Motor neuron (in vitro differentiated cells): ENCODE measurements at places on chromosomes 4 and X. TPM values are rescaled to one million over a fixed set of nuclear protein-coding genes. Genes with fewer than 3 reads are reported as not detected.

- ATAC-seq: no peak
Measured at GRCh38 chr4:143054971-143055370, 129.7 kb upstream of the USP38 start.

Gene TBX22
- total RNA-seq: not detected in 2 replicates

DNA sequence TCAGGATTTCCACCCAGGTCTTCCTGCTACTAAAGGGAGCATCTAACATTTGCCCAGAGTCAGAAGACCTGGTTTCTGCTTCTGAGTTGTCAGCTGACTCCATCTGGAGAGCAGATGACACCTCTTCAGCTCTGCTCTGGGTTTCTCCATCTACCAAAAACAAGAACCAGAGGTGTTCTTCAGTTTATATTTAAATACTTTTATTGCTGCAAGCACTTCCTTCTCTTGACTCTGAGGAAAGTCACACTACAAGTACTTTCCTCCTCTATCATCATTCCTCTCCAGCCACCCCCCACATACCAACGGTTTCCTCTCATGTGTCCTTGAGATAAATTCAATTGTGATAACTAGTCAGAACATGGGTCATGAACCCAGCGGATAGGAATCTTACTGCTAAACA lies 88.4 kb downstream of the PPP3CA start:
- no peak for ATAC-seq

DNA sequence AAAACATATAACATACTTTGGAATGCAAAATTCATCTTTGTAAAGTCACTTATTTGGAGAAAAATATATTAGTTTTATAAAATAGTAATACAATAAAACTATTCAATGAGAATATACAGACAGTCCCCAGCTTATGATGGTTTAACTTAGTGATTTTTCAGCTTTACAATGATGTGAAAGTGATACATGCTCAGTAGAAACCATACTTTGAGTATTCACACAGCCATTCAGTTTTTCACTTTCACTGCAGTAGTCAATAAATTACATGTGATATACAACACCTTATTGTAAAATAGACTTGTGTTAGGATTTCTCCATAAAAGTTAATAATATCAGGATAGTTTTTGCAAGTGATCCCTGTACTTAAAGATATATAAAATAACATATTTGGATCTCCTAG lies 436.0 kb downstream of the CENPC start:
- no peak for ATAC-seq

- no peak for ATAC-seq
Measured at GRCh38 chrX:45912316-45912715, 632.9 kb downstream of the ZNF674 start.

Gene ARR3
- not detected in 2 replicates for total RNA-seq

DNA sequence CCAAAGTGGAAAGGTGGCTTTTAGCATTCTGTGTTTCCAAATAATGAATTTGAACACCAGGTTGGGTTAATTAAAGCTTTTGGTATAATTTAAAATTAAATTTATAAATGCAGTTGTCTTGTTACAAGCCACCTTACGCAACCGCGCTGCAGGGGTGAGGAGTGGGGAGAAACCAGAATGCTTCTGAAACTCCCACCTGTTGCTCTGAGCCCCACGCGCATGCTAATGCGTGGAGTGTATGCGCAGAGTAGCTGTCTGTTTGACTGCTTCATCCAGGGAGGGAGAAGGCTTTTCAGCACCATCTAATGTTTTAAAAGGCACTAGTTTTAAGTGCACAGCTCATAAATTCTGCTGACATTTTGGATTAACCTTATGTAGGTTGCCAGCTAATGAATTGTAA lies 12.5 kb downstream of the OGT start:
- ATAC-seq: no peak

GRCh38 chrX:52280812-52281211 lies 88.0 kb upstream of the XAGE2 start:
- ATAC-seq: no peak

DNA sequence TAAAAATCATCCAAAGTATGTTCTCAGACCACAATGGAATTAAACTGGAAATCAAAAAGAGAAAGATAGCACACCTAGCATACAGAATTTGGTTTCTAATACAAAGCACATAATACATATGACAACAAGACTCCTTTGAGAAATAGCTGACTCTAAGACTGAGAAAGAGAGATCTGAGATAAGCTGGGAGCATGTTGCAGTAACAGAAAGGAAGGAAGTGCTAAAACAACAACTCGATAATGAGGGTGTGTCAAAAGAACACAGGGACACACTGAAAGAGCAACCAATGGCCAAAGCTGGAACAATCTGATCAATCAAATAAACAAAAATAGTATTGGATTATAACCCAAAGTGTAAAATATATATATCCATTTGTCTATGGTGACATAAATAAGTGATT lies 586.6 kb downstream of the C4orf33 start:
- ATAC-seq: no peak

GRCh38 chr4:171794528-171794927 lies 18.7 kb upstream of the GALNTL6 start:
- no peak for ATAC-seq

GRCh38 chr4:83712890-83713289 lies 177.0 kb downstream of the GPAT3 start:
- peak; percentile 76 for ATAC-seq

Gene DIPK2B
- 0.38 and 0.53 TPM in 2 replicates for total RNA-seq

Gene IL9R
- 0.36 and 0.58 TPM in 2 replicates for total RNA-seq

DNA sequence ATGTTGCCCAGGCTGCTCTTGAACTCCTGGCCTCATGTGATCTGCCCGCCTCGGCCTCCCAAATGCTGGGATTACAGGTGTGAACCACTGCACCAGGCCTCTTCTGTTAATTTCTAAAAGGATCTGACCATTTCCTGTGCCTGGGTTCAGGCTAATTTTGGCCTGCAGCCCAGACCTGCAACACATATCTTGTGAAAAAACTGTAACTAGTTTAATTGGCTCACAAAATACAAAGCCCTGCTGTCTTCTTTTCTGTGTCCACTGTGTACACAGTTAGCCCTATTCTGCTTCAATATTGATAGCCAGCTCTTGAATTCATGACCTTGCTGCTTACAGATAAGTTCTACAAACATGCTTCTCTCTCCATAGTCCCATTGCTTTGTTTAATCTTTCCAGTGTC lies 753.5 kb downstream of the PDHA2 start:
- ATAC-seq: no peak

DNA sequence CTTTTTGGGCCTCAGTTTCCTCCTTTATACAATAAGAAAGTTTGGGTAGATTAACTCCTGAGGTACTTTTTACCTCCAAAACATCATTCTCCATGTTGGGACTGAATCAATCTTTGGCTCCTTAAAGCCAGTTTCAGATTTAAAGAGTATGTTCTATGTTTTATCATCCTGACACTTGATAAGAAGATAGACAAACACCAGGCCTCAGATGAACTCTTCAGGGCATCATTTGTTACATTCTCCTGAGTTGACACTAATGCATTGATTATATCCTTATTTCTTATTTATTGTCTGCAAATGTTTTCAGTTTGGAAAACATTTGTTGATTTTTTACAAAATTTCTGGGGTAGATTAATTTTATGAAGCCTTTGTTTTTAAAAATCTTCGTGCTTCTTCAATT lies 102.7 kb upstream of the CCSER1 start:
- no peak for ATAC-seq

- peak; percentile 5 for ATAC-seq
Measured at GRCh38 chr4:153466949-153467896, 1.1 kb downstream of the TMEM131L start.

- peak; percentile 83 for ATAC-seq
Measured at GRCh38 chrX:103918050-103918449, 44.4 kb upstream of the TMSB15B start.

DNA sequence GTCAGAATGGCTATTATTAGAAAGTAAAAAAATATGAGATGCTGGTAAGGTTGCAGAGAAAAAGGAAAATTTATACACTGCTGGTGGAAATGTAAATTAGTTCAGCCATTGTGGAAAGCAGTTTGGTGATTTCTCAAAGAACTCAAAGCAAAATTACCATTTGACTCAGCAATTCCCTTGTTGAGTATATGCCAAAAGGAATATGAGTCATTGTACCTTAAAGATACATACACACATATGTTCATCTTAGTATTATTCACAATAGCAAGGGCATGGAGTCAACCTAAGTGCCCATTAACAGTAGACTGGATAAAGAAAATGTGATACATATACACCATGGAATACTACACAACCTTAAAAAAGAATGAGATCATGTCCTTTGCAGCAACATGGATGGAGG lies 148.2 kb downstream of the COMMD8 start:
- ATAC-seq: peak; percentile 46

DNA sequence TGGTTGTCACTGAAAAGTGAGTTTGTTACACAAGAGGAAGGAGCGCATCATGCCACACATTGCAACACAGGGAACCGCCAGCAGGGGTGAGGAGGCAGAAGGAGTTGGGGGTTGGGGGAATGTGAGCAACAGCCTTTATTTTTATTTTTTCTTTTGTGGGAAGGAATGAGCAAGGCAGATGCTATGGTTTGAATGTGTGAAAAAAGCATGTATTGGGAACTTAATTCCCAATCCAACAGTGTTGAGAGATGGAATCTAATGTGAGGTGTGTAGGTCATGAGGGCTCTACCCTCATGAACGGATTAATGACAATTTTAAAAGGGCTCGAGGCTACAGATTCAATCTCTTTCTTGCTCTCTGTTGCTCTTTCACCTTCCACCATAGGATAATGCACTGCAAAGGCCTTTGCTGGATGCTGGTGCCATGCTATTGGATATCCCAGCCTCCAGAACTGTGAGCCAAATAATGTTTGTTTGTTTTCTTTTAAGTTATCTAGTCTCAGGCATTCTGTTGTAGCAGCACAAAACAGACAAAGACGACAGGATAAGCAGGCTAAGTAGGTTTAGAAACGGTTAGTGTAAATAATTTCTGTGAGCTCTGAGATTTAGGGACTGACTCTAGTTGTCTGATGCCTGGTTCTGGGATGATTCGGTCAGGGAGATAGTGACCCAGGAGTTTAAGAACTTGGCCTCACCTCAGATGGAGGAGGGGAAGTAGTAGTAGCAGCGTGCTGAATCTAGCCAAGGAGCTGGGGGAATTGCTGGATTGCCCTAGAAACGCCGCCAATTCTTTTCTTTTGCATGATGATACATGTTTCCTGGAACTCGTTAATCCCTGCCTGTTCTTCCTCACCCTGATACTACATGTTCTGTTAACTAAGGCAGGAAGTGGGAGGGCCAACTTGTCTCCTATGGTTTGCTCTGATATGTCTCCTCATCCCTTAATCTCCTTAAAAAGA lies 156.6 kb upstream of the CTSO start:
- ATAC-seq: no peak

Gene PDE6B
- total RNA-seq: 6.4 and 7.2 TPM in 2 replicates

- no peak for ATAC-seq
Measured at GRCh38 chr4:113524096-113524495, 237.4 kb downstream of the CAMK2D start.

Gene EOLA2
- total RNA-seq: 33.5 and 36.7 TPM in 2 replicates
